ENCODE measurements at places on chromosomes 7 and 10.

- DNase-seq, result peak; percentile 36
Measured at GRCh38 chr7:118195837-118196474, 12.0 kb downstream of the LSM8 start.

DNA sequence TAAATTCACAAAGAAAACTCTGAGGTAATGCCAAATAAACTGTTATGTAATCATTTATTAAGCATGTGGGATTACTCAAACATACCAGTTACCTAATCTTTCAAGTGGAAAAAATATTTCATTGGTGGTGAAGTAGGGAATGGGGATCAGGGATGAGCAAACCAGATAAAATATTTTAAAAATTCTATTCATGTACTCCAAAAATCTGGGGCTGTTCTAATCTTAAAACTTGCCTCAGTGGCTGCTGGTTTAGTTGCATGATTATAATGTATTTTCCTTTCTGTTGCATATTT, 19.5 kb downstream of the LMOD2 start:
- DNase-seq, result no peak

- no peak for DNase-seq
Measured at GRCh38 chr7:47320296-47320695, 261.6 kb downstream of the TNS3 start.

- no peak for DNase-seq
Measured at GRCh38 chr7:66313886-66314568, 108.9 kb downstream of the TPST1 start.

DNA sequence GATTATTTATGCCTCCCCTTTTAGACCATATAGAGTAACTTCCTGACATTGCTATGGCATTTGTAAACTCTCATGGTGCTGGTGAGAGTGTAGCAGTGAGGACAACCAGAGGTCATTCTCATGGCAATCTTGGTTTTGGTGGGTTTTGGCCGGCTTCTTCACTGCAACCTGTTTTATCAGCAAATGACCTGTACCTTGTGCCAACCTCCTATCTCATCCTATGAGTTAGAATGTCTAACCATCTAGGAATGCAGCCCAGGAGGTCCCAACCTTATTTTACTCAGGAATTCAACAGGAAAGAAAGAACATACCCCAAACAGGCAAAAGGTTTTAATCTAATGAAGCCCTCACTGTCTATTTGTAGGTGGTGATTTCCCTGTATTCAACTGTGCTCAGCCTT, 205.4 kb upstream of the YAE1 start:
- no peak for DNase-seq

DNA sequence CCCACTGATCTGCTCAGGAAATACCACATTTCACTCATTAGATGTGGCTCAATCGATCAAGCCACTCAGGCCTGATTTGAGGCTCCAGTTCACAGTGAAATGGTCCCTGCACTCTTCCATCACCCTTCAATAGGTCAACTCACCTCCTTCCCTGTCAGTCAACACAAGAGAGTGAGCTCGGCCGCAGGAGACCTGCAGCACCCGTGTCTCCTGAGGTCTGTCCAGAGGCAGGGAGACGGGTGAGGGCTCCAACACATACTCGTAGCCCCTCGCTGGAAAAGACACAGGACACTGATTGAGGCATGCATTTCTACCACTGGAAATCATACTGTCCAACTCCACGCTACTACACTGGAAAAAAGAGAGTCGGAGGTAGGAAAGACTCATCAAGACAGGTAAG, 7.1 kb downstream of the RCC1L start:
- DNase-seq, result no peak

- no peak for DNase-seq
Measured at GRCh38 chr7:128452552-128452951, 3.1 kb upstream of the HILPDA start.

DNA sequence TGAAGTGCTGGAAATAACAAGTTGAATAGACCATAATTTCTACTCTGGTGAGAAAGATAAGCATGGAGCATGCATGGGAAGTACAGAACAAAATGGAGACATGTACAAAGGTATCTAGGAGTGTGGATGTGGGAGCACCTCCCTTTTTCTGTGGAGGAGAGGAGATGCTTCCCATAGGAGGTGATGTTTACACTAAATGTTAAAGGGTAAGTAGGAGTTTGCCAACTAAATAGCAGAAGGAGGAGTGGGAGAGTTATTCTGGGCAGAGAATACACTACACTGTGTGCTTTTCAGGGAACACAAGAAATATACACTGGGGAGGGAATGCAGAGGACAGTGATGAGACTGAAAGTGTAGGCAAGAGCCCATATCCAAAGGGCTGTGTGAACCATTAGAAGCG, 21.1 kb upstream of the PANK1 start:
- DNase-seq, result no peak

DNA sequence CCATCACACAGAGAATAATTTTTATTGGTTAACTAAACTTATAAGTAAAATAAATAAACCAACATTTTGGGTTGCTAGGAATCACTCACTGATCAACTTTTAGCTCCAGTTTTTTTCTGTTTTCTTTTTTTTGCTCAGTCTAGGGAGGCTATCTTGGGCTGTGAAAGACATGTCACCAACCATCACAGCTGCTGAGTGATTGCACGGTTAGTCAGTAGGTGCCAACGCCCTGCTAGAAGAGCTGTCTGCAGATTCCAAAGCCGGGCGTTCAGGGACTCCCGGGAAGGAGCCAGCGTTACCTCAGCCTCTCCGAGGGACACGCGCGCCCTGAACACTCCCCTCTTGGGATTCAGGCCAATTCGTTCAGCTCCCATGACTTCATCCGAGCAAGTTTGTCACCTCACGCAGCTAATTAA, 604 bp upstream of the STAM start:
- peak; percentile 40 for DNase-seq

DNA sequence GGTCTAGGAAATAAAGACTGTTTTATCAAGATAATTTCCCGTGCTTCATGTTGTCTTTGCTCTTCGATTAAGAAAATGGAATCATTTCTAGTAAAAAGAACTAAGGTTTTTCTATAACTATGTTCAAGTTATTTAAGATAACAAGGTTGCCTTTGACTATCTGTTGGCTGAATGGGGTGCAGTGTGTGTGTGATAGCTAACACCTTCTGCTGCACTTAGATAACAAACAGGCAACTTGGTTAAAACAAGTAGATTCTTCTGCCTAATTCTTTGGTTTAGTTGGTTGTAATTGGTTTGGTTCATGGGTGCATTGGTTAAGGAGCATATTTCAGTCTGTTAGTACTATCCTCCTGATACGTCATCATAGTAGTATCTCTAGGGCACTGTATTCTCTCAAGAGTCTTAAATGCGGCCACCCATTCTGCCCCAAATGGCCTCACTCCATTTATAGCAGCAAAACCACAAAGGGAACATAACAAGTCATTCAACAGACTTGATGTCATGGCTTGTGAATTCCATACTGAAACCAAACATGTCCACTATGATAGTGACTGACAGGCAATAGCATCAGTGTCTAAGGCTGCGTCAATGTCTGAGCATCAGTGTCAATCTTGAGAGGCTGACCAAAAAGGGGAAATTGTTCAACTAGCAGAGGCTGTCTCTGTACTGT, 55.7 kb downstream of the CCDC3 start:
- peak; percentile 12 for DNase-seq

DNA sequence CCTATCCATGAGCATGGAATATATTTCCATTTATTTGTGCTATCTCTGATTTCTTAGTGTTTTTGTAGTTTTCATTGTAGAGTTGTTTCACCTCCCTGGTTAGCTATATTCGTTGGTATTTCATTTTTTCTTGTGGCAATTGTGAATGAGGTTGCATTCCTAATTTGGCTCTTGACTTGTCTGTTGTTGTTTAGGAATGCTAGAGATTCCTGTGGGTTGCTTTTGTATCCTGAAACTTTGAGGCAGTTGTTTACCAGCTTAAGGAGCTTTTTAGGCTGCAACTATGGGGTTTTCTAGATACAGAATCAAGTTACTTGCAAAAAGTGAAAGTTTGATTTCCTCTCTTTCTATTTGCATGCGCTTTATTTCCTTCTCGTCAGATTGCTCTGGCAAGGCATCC, 304.7 kb upstream of the GRM3 start:
- DNase-seq, result no peak

DNA sequence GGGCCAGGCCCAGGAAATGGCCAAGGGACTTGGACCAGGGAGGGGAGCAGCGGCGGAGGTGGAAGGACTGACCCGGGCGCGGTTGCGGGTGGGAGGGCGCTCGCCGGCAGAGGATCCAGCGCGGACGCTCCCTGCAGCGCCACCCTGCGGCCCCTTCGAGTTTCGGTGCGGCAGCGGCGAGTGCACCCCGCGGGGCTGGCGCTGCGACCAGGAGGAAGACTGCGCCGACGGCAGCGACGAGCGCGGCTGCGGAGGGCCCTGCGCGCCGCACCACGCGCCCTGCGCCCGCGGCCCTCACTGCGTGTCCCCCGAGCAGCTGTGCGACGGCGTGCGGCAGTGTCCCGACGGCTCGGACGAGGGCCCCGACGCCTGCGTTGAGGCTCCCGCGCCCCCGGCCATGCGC, 16.8 kb upstream of the ZNF467 start:
- no peak for DNase-seq

GRCh38 chr10:72502581-72502980, 123.3 kb downstream of the MICU1 start:
- no peak for DNase-seq

- no peak for DNase-seq
Measured at GRCh38 chr10:23433701-23434100, 5.2 kb upstream of the OTUD1 start.

DNA sequence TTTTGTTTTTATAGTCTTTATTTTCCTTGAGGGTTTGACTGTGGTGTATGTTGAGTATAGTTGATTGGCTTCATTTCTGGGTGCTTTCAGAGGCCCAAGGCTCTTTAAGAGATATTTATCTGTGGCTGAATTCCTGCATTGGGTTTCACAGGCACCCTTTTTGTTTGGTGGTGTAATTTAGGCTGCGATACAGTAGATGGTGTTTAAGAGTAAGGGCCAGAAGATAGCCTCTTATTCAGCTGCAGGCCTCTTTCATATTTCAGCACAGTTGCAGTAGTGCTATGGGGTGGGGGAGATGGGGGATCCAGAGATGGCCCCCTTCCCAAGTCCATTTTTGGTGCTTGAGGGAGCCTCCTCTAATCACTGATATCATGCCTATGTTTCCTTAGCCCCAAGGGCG, 69.7 kb downstream of the MGAM2 start:
- no peak for DNase-seq

GRCh38 chr10:128324058-128324827, 198.0 kb upstream of the MKI67 start:
- no peak for DNase-seq

DNA sequence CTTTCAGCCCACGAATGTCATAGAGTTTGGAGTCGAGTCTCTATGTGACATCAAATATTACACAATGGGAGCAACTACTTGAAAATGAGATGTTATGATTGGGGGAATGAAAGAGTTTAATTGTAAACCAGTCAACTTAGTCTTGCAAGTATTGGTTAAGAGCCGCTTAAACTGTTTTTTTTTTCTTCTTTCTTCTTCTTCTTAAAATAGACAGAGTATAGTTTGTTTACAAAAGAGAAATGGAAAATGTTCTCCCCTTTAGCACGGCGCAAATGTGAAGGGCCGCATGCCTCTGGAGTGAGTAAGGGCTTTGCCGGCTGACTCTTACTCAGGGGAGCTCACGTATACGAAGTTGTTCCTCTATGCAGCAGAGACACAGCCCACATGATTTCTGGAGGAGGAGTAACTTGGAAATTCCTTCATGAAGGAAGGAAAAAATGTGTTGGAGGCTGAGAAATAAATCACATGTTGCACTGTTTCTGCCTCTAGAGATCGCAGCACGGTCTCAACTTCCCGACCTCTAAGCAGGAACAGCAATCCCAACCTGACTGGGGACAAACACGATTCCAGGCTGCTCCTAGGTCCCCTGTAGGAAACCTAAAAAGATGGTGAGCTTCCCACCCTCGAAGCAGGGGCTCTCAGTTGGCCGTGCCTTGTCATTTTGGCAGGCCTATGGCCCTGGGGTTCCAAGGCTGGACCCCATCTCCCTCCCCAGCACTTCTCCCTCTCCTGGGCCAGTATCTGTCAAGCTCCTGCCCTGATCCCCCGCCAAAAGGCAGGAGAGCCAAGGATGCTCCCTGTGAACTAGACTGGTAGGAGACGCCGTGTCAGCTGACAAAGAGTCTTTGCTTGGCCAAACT, 44.8 kb downstream of the MYOF start:
- no peak for DNase-seq

DNA sequence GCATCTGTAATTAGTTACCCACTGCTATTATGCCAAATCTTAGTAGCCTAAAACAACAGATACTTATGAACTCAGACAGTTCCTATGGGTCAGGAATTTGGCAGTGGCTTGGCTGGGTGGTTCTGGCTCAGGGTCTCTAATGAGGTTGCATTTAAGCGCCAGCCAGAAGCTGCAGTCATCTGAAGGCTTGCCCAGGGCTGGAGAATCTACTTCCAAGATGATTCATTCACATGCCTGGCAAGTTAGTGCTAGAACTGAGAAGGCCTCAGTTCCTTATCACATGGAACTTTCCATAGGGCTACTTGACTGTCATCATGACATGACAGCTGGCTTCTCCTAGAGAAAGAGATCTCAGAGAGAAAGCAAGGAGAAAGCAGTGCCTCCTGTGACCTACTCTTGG, 121.3 kb downstream of the AVL9 start:
- no peak for DNase-seq

GRCh38 chr10:103896225-103896624, 21.8 kb downstream of the STN1 start:
- DNase-seq, result no peak

- DNase-seq, result no peak
Measured at GRCh38 chr7:138667535-138668228, 33.5 kb downstream of the SVOPL start.

DNA sequence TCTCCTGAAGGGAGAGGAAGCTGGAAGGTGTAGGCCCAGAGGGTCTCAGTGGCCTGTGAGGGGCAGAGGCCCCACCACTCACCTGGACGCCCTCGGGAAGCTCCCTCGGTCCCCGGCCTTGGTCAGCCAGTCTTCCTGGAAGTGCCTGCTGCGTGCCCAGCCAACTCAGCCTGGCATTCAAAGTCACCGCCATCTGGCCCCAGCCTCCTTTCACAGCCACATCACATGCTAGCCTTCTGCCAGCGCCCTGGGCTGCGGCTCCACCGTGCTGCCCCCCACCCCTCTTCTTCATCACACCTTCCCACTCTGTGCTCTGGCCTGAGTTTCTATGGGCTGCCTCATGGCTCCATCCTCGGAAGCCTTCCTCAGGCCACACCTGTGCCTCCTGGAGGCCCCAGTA, 98.0 kb downstream of the ZMIZ1 start:
- no peak for DNase-seq

GRCh38 chr7:42982604-42983115, 50.5 kb downstream of the MRPL32 start:
- no peak for DNase-seq
